ENCODE measurements at places on chromosomes 12 and 14. TPM values are rescaled to one million over a fixed set of nuclear protein-coding genes. Genes with fewer than 3 reads are reported as not detected.

NAV3 gene
- 22.2 TPM for polyA plus RNA-seq

MAGOHB gene
- polyA plus RNA-seq, result 16.5 TPM

RBP5 gene
- 3.7 TPM for polyA plus RNA-seq

MYRFL gene
- 0.22 TPM for polyA plus RNA-seq

ANO4 gene
- polyA plus RNA-seq, result 0.80 TPM

LYZ gene
- 23.4 TPM for polyA plus RNA-seq

TAS2R30 gene
- polyA plus RNA-seq, result 0.14 TPM

GRCh38 chr12:105670672-105671071 is 340.2 kb downstream of the C12orf75 start:
- no peak for DNase-seq

DNA sequence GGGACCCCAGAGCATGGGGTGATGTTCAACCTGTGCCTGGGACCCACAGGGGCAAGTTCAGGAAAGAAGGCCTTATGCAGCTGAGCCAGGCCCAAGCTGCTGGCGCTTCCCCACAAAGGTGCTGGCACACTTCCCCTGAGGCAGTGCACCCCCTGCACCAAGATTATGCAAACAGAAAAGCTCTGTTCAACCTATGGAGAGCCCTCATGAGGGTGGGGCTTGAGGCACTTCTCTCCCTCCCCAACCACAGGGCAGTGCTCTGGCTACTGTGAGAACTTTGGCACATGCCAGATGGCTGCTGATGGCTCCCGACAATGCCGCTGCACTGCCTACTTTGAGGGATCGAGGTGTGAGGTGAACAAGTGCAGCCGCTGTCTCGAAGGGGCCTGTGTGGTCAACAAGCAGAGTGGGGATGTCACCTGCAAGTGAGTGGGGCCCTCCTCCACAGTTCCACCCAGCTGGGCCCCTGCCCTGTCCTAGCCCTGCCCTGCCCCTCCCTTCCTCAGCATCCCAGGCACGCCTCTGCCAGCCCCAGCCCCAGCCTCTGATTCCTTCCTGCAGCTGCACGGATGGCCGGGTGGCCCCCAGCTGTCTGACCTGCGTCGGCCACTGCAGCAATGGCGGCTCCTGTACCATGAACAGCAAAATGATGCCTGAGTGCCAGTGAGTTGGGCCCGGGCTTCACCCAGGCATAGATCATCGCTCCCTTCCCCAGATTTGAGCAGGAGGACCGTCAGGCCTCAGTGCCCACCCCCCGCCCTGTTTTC is 5.5 kb upstream of the NXPH4 start:
- DNase-seq, result no peak

DNA sequence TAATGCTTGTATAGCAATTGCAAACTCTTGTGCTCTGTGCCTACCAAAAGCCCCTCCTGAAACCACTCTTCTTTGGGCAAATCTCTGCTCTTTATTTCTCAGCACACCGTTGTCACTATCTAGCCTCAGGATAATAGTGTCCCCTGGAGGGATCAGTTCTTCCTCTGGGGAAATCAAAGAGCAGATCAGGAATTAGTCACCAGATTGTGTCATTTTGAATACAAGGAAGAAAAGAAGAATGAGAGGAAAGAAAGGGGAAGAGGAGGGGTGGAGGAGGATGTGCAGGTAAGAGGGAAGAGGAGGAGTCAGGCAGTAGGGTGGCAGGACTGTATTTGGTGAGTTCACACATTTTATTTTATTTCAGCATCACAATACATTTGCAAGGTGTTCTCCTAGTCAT is 256.4 kb downstream of the GRIN2B start:
- no peak for DNase-seq

DNA sequence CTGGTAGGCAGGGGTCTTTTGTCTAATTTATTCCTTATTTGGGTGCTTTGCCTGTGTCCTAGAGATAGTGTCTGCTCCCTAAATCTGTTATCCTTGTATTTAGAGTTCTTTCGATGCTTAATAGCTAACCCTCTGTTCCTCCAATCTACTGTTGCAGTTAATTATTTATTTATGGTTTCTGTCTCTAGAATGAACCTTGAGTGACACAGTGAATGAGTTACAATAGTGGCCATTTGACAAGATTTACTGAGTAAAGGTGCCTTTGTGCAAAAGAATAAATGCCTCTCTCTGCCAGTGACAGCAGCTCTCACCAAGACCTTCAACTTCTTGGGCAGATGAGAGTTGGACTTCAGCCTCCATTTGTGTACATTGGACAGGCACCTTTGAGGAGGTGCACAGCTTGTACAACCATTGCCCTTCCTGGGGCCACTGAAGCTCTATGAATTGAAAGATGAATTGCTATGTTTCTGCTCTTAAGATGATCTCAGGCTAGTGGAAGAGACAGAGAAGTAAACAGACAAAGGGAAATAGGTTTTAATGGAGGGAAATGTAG is 165.9 kb downstream of the DERA start:
- DNase-seq, result no peak

- peak; percentile 77 for DNase-seq
Measured at GRCh38 chr12:101939856-101940265, 62.5 kb downstream of the DRAM1 start.

DNA sequence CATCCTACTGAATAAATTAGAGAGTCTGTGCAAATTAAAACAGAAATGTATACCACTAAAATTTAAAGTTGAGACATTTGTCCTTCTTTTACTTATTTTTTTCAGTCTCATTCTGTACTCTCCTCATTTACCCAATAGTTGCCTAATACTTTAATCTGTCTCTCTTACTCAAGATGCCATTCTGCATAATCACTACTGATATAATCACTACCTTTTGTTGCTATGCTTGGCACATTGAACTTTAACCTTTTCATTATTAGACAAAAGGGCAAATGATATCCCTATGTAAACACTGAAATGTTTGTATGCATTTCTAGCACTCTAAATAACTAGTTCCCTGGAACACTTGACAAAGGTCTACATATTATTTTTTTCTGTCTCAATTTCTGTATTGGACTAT is 1108.3 kb upstream of the FLRT2 start:
- no peak for DNase-seq

DNA sequence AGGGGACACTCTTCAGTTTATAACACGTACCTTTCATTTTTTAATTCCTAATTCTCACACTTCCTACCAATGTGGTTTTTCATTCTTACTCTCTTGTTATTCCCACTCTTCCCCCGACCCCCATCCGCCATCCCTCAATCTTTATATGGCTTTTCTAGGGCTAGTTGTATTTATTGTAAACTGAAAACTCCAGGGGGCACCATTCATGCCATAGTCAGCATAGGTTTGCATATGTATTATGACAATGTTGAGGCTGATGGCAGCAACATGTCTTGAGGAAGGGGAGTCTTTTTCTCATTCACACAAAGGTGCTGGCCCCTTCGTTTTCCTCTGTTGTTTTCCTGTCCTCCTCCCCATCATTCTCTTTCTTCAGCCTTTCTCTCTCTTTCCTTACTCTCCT is 27.7 kb upstream of the LTA4H start:
- DNase-seq, result no peak

DNA sequence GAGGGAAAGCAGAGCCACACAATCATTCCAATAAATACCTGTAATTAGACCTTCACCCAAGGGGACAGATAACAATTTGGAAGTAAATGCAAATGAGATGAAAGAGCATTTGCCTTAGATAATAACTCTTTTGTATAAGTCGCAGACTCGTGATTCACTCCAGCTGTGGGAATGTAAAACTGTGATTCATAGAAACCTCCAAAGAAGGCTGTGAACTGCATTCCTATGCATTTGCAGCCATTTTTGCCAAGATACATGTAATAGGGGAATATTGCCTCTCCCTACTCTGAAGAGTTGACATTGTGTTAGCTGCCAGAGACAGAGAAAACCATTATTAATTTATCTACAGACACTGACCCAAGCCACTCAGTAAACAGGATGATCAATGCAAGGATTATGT is 181.9 kb upstream of the ARHGAP5 start:
- DNase-seq, result no peak

GRCh38 chr12:21975293-21975692 is 34.1 kb upstream of the ABCC9 start:
- DNase-seq, result no peak

DNA sequence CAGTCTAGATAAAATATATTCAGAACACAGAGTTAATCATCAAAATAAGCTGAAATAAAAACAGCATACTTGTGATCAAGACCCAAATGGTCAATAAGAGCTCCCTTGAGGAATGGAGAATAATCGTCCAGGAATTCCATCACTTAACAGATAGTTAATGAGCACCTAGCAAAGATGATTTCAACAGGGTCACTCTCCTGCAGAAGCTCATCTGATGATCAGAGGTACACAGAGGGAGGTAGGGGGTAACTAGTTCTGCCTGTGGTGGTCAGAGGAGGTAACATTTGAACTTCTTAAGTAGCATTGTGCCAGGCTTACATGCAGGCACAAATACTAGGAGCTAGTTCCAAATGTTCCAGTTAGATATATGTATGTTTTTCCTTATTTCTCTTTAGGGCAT is 9.5 kb downstream of the MED13L start:
- no peak for DNase-seq

DNA sequence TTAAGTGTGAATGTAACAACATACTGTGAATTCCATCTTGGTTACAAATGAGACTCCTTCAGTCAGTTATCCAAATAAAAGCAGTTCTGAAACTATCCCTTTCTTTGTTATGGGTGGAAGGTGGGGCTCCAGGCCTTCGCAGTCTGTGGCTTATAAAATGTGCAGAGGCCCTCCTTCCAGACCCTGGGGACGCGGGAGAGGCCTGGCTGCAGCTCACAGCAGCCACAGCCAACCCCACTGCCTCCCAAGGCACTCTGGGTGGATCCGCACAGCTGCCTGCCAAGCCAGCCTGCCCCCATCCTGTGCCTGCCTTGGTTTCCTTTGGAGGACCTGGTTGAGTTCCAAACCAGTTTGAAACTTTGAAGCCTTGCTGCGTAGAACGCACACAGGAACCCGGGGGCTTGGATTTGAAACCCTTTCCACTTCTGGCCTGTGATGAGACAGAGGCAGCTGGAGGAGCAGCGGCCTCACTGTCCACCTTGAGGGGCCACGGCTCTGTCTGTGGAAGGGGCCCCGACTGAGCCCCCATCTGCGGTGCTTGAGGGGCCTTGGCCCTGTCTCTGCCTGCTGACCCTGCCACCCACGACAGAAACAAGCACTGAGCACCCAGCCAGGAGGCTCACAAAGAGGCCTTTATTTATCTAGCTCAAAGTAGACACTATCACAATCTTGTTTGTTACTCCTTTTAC is 30.4 kb downstream of the CCNK start:
- no peak for DNase-seq

GRCh38 chr12:53808023-53808705 is 56.4 kb upstream of the CISTR start:
- DNase-seq, result no peak

Data from hindlimb muscle (tissue), 1 donor.